IMR-90 (cell line): ENCODE measurements at places on chromosomes 7 and 10.

- DNase-seq, result peak; percentile 17
These were observed 47.3 kb upstream of the TECTB start for GRCh38 chr10:112235920-112236319.

DNA sequence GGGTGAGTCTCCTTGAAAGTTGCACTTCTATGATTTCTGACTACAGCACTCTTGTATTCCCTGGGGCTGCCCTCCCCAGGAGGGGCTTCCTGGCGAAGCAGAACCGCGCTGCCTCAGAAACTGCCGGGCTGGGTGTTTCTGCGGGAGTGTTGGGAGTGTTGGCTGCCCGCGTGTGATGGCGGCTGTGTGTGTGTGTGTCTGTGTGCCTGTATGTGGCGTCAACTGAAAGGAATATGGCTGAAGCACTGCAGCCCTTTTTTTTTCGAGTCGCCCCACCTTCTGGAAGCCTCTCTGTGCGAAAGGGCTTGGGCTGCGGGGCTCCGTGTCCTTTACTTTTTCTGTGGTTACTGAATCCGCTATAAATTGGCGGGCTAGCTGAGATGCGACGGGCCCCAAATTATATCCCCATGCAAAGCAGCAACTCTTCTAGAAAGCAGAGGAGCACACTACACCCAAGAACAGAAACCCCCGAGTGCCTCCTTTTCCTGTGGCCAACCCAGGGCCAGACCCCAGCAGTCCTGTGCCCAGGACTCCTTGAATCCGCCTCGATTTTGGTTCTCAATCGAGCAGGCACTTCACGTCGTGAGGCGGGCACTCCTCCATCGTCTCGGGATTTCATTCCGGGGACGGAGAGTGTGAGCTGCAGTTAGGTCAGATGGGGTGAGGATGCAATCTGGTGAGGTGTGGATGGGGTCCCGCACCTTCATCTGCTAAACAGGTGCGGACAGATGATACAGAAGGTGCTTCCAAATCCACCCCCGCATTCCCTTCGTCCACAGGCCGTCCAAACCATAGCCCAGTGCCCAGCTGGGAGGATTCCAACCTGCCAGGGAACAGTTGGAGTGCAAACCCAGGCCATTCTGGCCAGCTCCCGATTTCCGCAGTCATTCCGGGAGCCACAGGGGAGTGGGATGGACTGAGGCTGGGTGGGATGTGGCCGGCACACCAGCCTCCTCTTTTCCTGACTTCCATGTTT is 22.5 kb upstream of the ZNF273 start:
- no peak for DNase-seq

DNA sequence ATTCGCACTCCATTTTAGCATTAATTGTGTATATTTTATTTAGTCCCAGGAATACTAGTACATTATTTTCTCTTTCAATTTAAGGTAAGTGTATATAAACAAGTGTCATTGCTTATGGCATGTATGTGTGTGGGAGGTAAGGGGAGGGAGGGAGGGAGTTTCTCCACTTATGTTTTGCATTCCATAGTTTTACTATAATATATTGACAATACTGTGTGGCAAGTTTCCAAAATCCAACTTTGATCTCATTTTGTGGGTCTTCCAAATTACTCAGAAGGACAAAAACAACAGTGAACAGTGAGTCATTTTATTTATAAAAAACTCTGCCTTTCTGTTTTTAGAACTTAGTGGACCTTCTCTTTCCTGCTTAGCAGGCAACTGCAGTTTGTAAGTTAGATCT is 102.3 kb upstream of the SEMA3E start:
- DNase-seq, result no peak

- DNase-seq, result no peak
These were observed 1067.0 kb upstream of the LRRTM3 start for GRCh38 chr10:65858841-65859240.

DNA sequence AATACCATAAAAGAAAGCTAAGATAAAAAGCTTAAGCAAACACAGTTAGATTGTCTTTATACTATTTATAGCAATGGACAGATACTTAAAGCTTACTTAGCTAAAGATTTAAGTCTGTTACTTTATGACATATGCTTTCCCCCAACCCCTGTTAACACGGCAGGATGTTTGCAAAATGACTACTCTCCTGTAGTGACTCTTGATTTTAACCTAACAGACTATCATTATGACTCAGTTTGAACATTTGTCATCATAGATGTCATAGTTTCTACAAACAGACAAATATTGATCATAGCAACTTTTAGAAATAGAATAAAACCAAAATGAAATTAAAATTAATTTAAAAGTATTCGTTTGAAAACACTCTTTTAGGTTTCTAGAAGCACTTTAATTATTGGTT is 7.8 kb upstream of the COMMD3 start:
- DNase-seq, result peak; percentile 53
